ENCODE measurements at places on chromosomes 11 and 22.

- DNase-seq: no peak
Observed at GRCh38 chr22:29141078-29141688, 64.5 kb upstream of the EMID1 start.

- DNase-seq: no peak
Observed at GRCh38 chr11:74694136-74694930, 36.9 kb downstream of the CHRDL2 start.

GRCh38 chr11:44988111-44988510 is 37.4 kb upstream of the TP53I11 start:
- DNase-seq: no peak

- DNase-seq: no peak
Observed at GRCh38 chr11:15941206-15941770, 415.1 kb downstream of the SOX6 start.

GRCh38 chr11:115290893-115291292 is 213.3 kb downstream of the CADM1 start:
- no peak for DNase-seq

- DNase-seq: no peak
Observed at GRCh38 chr11:15010865-15011264, 38.7 kb upstream of the CALCA start.

GRCh38 chr11:71326328-71326940 is 74.1 kb upstream of the SHANK2 start:
- DNase-seq: no peak

DNA sequence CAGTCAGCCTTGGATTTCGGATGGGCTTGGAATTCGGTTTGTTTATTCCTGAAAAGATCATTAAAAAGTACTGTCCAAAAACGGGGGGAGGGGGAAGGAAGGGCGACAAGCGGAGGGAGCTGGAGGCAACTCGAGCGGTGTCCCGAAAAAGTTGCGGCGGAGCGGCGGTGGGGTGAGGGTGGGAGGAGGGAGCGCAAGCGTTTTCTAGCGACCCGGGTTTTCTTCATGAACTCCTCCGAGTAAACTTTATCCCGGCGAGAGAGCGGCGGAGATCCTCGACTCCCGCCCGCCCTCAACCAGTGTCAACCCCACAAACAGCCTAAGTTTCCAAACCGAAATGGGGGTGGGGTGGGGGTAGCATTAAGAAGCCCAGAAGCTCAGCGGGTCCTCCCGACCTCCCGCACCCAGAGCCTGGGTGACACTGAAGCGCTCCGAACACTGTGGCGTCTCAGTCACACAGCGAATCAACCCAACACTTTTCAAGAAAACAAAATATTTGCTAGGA is 133.0 kb upstream of the C11orf58 start:
- no peak for DNase-seq

DNA sequence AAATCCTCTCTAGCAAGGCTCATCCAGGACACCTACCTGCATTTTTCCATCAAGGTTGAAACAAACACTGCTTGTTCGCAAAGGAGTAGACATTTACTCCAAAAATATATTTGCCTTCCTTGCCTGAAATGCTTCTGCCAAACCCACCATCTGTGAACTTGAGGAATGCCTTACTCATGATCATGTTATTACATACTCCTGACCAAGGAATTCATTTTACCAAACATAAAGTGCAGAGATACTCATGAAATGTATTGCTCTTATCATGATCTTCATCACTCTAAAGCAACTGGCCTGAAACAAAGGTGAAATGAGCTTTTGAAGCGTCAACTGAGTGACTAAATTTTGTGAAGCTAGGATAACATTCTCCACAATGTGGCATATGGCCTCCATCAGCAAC is 243.1 kb upstream of the CCDC179 start:
- no peak for DNase-seq

DNA sequence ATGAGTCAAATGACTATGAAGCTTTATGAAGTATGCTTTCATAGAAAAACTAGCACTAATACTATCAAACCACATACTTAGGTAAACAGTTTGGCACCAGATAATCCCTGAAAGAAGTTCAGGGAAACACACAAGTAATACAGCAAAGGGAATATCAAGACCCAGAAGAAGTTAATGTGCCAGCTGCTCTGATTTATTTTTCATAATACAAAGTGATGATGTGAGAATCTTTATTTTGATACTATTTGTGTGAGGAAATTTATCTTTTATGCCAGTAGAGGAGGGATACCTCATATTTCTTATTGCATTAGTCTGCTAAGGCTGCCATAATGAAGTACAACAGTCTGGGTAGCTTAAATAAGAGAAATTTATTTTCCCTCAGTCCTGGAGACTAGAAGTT is 67.7 kb upstream of the ANO3 start:
- no peak for DNase-seq

All from thoracic aorta (tissue), 2 donors.